Cardiac septum (tissue), 1 donor: ENCODE measurements at places on chromosomes 16 and 17. TPM values are rescaled to one million over a fixed set of nuclear protein-coding genes. Genes with fewer than 3 reads are reported as not detected.

Gene GAS2L2
- 0.08 TPM for total RNA-seq

- DNase-seq: no peak
Observed at GRCh38 chr17:74513987-74514631, 17.2 kb downstream of the CD300LB start.

Gene TNS4
- total RNA-seq: not detected

DNA sequence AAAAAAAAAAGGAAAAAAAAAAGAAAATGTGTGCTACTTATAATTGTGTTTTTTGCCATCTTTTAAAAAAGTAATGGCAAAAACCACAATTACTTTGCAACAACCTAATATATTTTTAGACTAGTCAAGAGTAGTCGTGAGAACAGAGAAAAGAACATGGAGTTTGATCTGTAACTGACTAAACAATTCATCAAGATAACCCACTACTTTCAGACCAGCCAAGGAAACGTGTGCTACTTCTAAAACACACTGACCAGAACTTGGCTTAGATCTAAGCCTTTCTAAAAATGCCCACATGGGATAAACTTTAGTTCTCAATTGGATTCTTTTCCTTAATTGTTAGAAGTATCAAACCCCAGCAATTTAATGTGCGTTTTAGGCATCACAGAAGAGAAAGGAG lies 616 bp downstream of the PECAM1 start:
- DNase-seq: no peak

DNA sequence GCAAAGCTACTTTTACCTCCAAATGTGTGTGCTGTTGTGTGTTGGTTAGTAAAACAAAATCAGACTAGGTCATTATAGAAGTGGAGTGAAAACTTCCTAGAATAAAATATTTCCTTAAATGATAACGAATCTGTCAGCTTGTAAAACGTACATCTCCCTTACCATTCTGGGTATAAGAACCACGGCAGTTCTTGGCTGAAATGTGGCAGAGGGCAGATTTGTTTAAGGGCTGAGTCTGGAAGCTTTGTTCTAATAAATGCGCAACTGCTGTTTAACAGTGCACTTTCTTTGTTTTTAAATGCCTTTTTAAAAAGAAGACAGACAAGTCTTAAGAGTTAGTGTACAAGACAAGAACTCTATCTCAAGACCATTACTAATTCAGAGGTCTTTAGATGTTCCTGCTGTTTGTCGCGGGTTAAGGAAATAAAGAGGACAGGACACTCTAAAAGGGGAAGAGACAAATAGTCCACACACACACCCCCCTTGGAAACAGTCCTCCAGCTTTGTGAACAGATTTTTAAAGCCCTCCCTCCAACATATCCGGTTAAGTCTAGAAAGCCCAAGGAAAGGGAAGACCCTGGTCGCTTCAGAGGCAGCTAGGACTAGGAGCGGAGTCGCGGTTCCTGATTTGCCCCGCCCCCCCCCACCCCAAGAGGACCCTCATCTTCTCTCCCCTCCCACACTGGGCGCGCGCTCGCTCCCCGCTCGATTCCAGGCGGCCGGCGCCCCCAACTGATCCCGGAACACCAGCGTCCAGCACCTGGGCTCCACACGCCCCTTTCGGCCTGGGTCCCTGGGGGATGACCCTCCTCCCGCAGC lies 658 bp downstream of the SYNRG start:
- DNase-seq: no peak

DNA sequence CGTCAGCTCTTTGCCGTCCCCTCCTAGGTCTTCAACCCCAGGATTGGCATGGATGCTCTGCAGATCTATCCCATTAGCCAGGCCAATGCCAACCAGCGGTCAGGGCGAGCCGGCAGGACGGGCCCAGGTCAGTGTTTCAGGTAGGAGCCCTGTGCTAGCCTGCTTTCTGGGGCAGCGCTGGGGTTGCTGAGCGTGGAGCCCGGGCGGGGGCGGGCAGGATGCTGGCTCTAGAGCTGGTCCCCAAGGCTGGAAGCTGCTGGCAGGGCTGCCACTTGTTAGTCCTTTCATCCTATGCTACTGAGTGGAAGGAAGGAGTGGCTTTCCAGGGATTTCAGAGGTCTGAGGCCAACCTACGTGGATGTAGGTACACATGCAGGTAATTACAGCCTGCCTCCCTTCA lies 12.3 kb downstream of the DHX38 start:
- no peak for DNase-seq

DNA sequence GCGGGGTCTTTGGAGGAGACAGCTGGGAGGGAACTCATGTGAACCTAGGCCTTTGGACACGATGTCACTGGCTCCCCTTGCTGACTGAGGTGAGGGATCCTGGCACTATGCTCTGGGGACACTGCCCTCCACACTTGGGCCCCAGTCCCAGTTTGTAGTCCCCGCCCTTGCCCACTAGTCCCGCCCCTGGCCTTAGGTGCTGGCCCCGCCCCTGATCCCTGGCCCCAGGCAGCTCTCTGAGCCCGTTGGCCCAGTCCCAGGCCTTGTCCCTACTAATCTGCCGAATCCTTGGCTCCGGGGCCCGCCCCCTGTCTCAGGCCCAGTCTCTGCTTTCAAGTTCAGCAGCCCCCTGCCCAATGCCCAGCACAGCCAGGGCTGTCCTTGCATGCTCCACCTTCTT lies 61.0 kb downstream of the SMPD3 start:
- no peak for DNase-seq

- DNase-seq: no peak
Observed at GRCh38 chr16:62404842-62405611, 368.8 kb upstream of the CDH8 start.
